ENCODE measurements at places on chromosomes 7 and 10. TPM values are rescaled to one million over a fixed set of nuclear protein-coding genes. Genes with fewer than 3 reads are reported as not detected.

Gene MYH16
- 0.11 TPM for total RNA-seq

Gene NUTM2D
- total RNA-seq = 1.6 TPM

Gene THSD7A
- 12.7 TPM for total RNA-seq

Gene RPP30
- 47.8 TPM for total RNA-seq

Gene SPDYE5
- 0.16 TPM for total RNA-seq

Gene IMMP2L
- total RNA-seq = 9.9 TPM

Gene RBP4
- total RNA-seq = not detected

Gene SLC13A1
- not detected for total RNA-seq

Gene CTNNA3
- not detected for total RNA-seq

Gene RARRES2
- total RNA-seq = not detected

Gene DRGX
- not detected for total RNA-seq

Gene PPP1R9A
- total RNA-seq = 3.0 TPM

Gene TMEM270
- not detected for total RNA-seq

Gene COMMD3
- total RNA-seq = 49.8 TPM

Gene PDK4
- 2.5 TPM for total RNA-seq

Gene GLI3
- total RNA-seq = 30.3 TPM

All from endothelial cell of umbilical vein (primary cell).